MM.1S (cell line): ENCODE measurements at places on chromosomes 2 and 18.

DNA sequence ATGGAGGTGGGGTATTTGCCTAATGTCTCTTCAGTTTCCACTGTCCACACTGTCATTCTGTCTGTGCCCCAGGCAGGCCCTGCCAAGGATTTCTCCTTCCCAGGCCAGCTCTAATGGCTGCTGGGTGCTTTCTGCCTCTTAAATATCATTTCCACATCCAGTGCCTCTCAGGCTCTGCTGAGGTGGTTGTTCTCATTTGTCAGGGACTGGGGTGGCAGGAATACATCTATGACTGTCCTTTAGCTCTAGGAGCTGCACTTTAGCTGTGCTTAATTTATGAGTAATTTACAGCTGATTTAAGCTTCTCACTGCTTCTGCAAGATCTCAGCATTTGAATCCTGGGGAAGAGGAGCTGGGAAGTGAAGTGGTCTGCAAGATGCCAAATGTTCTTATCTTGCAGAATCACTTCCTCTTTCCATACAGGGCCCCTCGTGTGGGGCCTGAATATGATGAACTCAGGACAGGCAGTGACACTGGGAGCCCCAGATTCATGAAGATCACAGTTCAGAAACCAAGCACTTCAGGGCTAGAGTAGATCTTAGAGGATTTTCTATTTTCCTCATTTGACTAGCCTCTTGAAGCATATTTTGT lies 150.2 kb downstream of the FSHR start:
- peak; percentile 14 for DNase-seq

GRCh38 chr2:65435625-65436168 lies 3.3 kb upstream of the SPRED2 start:
- DNase-seq: peak; percentile 60

- DNase-seq: no peak
Observed at GRCh38 chr2:63486861-63487290, 101.4 kb downstream of the WDPCP start.

DNA sequence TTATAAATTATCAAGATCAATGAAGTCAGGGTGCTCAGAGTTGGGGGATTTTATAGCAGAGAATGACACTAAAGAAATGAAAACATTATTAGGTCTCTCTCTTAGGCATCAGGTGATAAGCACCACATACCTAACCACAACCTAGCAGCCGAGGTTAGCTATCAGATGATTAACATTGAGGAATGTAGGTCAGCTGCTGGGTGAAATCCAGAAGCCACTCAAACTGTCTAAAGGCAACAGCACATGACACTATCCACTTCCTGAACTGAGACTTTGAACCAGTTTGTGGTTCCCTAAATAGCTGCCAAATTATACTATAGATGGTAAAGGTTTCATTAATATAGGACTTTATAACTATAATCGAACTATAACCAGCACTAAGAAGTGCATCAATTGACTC lies 4.7 kb downstream of the EPG5 start:
- DNase-seq: peak; percentile 49

DNA sequence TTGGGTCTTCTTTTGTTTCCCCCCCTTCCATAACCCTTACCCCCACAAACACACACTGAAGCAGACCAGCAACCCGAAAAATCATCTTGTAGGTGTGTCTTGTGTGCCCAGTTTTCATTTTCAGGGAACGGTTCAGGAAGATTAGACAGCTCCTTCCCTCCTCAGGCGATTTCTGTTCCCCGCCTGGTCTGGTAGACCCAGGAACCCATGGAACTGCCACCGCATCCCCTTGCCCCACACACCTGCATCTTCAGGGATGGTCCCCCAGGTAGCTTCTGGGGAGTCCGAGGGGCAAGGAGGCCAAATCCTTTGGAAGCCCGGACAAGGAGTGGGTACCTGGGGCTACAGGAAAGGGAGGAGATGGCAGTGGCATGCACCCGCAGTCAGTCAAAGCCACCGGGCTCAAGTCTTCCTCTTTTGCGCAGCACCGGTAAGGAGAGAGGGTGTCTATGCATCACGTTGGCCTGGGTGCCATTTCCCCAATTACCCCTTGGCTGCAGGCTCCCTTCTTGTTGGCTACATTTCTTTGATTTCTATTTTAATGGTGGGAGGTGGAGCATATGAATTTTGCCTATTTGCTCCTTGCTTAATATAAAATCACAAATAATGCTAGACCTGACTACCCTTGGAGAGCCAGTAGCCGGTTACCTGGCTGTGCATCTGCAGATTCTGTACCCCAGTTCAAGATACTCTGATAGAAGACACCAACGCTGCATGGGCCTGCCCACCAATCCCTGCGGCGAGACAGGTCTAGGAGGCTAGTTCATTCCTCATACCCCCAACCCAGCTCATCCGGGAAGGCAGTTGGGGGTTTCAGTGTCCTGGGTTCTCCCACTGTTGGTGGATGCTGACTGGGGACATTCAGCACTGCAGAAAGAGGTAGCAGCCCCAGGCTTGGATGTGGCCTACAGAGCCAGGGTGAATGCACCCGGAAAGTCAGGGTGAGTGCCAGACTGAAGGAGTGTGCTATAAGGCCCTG lies 30.0 kb upstream of the ATP6V1B1 start:
- no peak for DNase-seq

GRCh38 chr2:135424849-135425248 lies 106.2 kb downstream of the ZRANB3 start:
- DNase-seq: no peak

DNA sequence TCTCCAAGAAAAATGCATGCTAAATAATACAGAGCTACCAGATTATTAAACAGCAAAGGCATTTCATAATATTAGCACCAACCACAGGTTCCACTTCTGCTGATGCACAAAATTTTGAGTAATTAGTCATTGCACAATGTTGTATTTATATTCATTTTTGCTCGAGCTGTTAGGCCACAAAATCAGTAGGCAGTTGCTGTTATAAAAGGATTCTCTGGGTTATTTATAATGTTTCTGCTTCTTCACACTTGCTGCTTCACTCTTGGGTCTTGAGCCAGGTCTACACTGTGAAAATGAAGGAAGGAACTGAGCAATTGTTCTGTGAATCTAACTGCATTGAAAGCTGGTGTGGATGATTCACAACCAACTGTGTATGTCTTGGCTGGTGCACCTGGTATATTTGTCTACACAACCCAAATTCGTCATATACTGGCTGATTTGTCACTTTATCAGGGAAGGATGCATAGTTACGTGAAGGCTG lies 38.3 kb downstream of the MRPL33 start:
- no peak for DNase-seq

DNA sequence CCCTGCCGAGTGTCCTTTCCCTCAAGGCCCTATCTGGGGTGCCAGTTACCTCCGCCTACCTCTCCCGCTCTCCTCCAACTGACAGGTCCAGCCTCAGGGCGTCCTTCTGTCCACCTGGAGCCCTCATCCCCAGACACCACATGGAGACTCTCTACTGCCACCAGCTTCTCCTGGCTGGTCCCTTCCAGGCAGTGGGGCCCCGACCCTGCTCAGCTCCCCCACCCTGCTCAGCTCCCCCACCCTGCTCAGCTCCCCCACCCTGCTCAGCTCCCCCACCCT lies 74.0 kb upstream of the ODC1 start:
- DNase-seq: no peak

- no peak for DNase-seq
Observed at GRCh38 chr18:51569153-51569552, 371.7 kb upstream of the MEX3C start.

DNA sequence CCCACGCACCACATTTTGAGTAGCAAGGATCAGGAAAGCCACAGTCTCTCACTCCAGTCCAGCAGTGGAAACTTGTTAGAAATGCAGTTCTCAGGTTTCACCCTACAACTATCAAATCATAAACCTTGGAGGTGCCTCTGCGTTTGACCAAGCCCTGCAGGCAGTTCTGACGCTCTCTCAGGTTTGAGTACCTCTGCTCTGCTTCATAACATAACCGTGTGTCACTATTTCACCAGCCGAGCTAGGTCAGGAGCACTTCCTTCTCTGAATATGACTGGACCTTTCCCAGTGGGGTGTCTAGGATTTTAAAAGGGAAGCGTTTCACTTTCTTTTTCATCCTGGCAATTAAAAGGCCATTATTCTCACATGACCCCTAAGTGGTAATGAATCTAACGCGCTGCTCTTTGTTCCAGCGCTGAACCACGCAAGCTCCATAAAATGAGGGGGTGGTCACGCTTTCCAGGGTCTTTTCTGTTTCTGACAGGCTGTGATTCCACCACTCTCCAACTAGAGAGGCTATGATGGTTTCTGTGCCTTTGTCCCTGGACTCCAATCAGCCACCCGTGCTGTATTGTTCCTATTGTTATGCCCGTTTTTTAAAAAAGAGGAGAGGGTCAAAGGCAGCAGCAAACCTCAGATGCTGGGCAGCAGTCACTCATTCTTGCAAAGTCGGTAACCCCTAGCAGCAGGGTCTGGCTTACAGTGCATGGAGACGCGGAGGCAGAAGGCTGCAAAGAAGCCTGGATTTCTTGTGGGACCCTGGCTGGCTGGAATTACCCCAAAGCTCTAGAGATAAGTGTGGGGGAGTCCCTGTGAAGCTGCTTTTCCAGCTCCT lies 75.2 kb upstream of the CTNNA2 start:
- DNase-seq: no peak

- DNase-seq: no peak
Observed at GRCh38 chr2:9086465-9086864, 83.0 kb upstream of the MBOAT2 start.
